Natural killer cell (primary cell): ENCODE measurements at places on chromosomes 7 and 10. TPM values are rescaled to one million over a fixed set of nuclear protein-coding genes. Genes with fewer than 3 reads are reported as not detected.

The PKD1L1 gene
- total RNA-seq, result 0.38 TPM

DNA sequence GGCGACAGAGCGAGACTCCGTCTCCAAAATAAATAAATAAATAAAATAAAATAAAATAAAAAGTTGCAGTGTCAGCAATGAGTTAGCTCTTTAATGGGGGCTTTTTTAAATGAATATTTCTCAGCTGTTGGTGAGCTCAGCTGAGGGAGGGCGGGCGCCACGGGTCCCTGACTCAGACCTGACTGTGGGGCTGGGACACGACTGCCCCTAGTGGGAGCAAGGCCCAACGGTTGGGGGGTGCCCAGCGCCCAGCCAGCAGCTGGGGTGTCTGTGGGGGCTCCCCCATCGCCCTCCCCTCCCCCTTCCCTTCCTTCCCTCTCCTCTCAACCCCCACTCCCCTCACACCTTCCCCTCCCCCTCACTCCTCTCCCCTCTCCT is 46.6 kb downstream of the PWWP2B start:
- H3K36me3 ChIP-seq, result no peaks in the 10 kb centered on the region
- DNase-seq, result peak; percentile 86
- H3K4me1 ChIP-seq, result peaks cover 54% of the 10 kb centered on the region
- no peaks in the 10 kb centered on the region for H3K27me3 ChIP-seq

DNA sequence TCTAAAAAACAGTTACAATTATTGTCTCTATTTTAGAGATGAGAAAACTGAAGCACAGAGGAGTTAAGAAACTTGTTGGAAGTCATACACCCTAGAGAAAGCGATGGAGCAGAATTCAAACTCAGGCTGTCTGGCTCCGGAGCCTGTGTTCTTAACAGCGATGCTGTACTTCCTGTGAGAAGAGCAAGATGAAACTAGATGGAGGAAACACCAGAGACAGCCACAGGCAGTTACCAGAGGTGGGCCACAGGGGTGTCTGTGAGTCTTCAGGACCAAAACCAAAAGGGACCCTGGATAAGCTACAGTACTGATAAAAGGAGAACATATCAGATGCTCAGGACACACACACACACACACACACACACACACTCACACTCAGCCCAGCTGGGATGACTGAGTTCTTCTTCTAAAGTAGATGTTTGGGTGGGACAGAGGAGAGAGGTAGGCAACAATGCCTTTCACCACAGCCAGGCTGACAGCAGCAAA is 289.2 kb downstream of the FZD1 start:
- no peak overlapping the region for H3K4me3 ChIP-seq
- no peaks in the 10 kb centered on the region for H3K36me3 ChIP-seq
- no peak for DNase-seq
- no peaks in the 10 kb centered on the region for H3K4me1 ChIP-seq

- H3K4me1 ChIP-seq, result no peaks in the 10 kb centered on the region
- H3K36me3 ChIP-seq, result no peaks in the 10 kb centered on the region
- no peak for DNase-seq
- no peaks in the 10 kb centered on the region for H3K27me3 ChIP-seq
- H3K27ac ChIP-seq, result no peak overlapping the region
These were observed 199.5 kb downstream of the GFRA1 start for GRCh38 chr10:116073510-116073909.

The GIMAP7 gene
- 67.6 TPM for total RNA-seq

- DNase-seq, result no peak
- H3K27me3 ChIP-seq, result peaks cover 7% of the 10 kb centered on the region
- no peak overlapping the region for H3K4me3 ChIP-seq
- no peak overlapping the region for H3K27ac ChIP-seq
These were observed 2.8 kb downstream of the SEC31B start for GRCh38 chr10:100516847-100517246.

DNA sequence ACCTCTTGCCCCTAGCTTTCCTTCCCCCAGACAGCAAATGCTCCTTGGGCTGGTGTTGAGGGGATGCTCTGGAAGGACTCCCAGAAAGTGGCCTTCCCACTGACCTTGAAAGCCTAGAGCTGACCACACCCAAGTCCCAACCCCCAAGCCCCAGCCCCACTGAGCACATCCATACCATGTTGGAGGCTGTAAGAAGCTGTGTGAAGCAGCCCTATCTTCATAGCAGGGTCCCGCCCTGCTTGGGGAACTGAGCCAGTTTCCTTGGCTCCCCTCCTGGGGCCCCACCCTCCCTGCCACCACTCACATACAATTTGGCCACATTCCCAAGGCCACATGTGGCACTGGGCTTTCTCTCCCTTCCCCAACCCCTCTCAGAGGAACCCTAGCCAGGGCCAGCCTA is 72.3 kb upstream of the CACUL1 start:
- no peaks in the 10 kb centered on the region for H3K36me3 ChIP-seq
- H3K4me3 ChIP-seq, result no peak overlapping the region
- no peak overlapping the region for H3K27ac ChIP-seq
- no peaks in the 10 kb centered on the region for H3K27me3 ChIP-seq

GRCh38 chr10:2933924-2934323 is 133.4 kb upstream of the PFKP start:
- no peak overlapping the region for H3K4me3 ChIP-seq
- H3K4me1 ChIP-seq, result no peaks in the 10 kb centered on the region
- DNase-seq, result no peak

GRCh38 chr7:148715027-148715426 is 16.3 kb downstream of the CUL1 start:
- DNase-seq, result no peak
- peaks cover 24% of the 10 kb centered on the region for H3K4me1 ChIP-seq
- no peak overlapping the region for H3K4me3 ChIP-seq
- no peaks in the 10 kb centered on the region for H3K36me3 ChIP-seq

The LRRC17 gene
- total RNA-seq, result not detected

DNA sequence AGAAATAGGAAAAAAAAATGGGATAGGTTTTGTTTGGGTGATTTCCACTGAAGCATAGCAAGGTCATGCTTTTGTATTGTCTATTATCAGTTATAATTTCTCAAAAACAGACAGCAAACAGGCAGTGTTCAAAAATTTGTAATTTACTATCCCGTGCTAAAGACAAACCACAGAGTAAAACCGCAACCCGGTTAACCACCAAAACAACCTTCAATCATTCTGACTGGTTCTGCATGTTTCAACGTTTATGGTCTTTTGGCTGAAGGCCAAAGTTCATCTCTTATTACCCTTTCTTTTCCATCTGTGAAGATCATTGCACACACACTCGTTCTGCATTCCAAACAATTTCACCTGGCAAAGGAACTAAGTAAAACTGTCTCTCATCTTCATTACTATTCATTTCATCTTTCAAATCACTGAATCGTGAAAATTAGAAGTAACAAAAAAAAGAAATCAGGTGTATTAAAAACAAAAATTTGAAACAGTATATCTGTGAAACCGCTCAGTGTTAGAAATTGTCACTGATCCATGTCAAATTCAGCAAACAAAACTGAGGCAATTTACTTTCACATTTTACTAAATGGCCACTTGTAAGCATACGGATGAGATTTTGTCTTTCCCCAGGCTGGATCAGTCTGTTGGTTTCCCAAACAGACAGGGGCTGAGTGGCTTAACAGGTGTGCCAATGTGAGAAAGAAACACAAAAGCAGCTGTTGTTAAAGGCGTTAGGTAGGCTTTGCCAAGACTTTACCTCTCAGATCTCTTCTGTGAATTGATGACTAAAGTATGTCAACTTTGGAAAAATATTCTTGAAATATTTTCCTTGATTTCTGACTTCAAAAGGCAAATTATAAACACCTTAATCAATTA is 539.6 kb downstream of the CNTNAP2 start:
- H3K4me3 ChIP-seq, result no peak overlapping the region
- no peak for DNase-seq
- H3K4me1 ChIP-seq, result no peaks in the 10 kb centered on the region
- no peaks in the 10 kb centered on the region for H3K36me3 ChIP-seq

GRCh38 chr10:26861205-26861998 is 644 bp upstream of the ABI1 start:
- H3K27me3 ChIP-seq, result no peaks in the 10 kb centered on the region
- peaks cover 21% of the 10 kb centered on the region for H3K4me1 ChIP-seq
- DNase-seq, result no peak
- H3K36me3 ChIP-seq, result no peaks in the 10 kb centered on the region
- no peak overlapping the region for H3K4me3 ChIP-seq

DNA sequence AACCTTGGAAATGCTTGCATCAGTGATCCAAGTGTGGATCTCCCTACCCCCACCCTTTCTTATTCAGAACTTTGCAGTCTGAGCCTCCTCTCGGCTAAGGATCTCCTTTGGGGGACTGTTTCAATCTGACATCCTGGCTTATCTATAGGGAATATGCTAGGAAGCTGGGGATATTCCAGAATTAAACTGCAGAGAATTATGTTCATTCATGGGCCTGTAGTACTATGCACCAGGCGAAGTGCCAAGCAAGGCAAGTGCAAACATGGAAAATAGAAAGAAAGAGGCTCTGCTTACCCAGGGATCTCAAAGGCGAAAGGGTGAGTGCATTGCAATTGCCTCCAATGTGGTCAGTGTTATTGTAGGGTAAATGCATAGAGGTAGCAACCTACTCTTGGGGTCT is 96.5 kb downstream of the CACNB2 start:
- no peaks in the 10 kb centered on the region for H3K27me3 ChIP-seq
- H3K4me1 ChIP-seq, result no peaks in the 10 kb centered on the region
- no peaks in the 10 kb centered on the region for H3K36me3 ChIP-seq
- H3K27ac ChIP-seq, result no peak overlapping the region
- no peak overlapping the region for H3K4me3 ChIP-seq

The WNT8B gene
- not detected for total RNA-seq

The FAM131B gene
- total RNA-seq, result 2.5 TPM

The CRTAC1 gene
- not detected for total RNA-seq

The BAZ1B gene
- 50.1 TPM for total RNA-seq

GRCh38 chr10:23439452-23439960 is 631 bp downstream of the OTUD1 start:
- DNase-seq, result peak; percentile 44
- peak overlapping the region; percentile 59 for H3K4me3 ChIP-seq
- no peaks in the 10 kb centered on the region for H3K36me3 ChIP-seq
- peak overlapping the region; percentile 68 for H3K27ac ChIP-seq

The PRDX3 gene
- total RNA-seq, result 15.3 TPM

GRCh38 chr10:106711313-106711906 is 453.1 kb downstream of the SORCS1 start:
- H3K36me3 ChIP-seq, result no peaks in the 10 kb centered on the region
- H3K4me1 ChIP-seq, result no peaks in the 10 kb centered on the region
- H3K27ac ChIP-seq, result no peak overlapping the region
- no peak overlapping the region for H3K4me3 ChIP-seq
- peak; percentile 12 for DNase-seq
- no peaks in the 10 kb centered on the region for H3K27me3 ChIP-seq

- no peaks in the 10 kb centered on the region for H3K4me1 ChIP-seq
- H3K27ac ChIP-seq, result no peak overlapping the region
- H3K27me3 ChIP-seq, result no peaks in the 10 kb centered on the region
- DNase-seq, result no peak
- no peak overlapping the region for H3K4me3 ChIP-seq
- no peaks in the 10 kb centered on the region for H3K36me3 ChIP-seq
These were observed 25.5 kb downstream of the ZNF713 start for GRCh38 chr7:55912748-55913158.

DNA sequence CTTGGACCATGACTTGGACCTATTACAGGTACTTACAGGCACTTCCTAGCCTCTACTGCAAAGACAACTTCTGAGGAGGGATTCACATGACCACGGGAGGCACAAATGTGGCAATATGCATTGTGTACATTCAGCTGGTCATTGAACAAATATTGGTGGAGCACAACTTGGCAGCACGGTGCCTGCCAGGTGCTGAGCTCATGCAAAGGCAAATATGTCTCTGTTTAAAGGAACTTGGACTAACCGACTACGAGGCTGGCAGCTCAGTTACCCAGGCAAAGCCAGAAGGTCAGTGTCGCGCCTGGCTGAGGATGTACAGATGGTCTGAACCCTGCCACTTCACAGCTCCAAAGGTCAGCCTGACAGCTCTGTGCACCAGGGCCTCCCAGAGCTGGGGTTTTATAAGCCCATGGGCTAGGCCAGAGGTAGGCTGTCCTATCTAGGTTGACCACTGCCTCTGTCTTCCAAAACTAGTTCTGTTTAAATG is 6.1 kb downstream of the DENND11 start:
- peaks cover 19% of the 10 kb centered on the region for H3K4me1 ChIP-seq
- no peaks in the 10 kb centered on the region for H3K27me3 ChIP-seq
- DNase-seq, result no peak
- H3K36me3 ChIP-seq, result peaks cover 2% of the 10 kb centered on the region

The PARD3 gene
- total RNA-seq, result 0.38 TPM

DNA sequence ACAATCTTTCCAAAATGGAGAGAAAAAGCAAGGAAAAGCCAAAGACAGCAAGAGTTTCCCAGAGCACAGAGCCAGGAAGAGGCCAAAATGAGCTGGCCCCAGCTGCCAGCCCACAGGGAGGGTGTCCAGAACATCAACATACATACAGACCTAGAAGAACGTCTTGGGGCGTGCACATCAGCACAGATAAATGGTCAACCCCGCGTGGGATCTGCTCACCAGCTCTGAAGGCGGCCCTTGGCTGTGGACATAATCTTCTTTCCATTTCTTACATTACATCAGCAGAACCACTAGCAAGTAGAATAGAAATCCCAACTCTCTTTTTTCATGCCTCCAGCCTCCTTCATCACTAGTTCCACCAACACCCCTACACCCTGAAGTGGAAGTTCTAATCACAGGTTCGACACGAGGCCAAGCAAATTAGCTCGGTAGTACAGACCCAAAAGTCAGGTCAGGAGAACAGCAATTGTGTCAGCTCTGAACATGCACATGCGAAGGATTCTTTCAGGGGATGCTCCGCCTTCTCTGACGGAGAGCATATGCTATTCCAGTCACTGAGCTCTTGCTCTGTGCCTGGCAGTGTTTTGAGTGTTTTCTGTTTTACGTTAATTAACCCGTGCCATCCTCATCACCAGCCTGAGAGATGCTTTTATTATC is 16.4 kb downstream of the SH3PXD2A start:
- DNase-seq, result no peak
- no peak overlapping the region for H3K4me3 ChIP-seq
- no peak overlapping the region for H3K27ac ChIP-seq
- no peaks in the 10 kb centered on the region for H3K36me3 ChIP-seq
- no peaks in the 10 kb centered on the region for H3K4me1 ChIP-seq
- H3K27me3 ChIP-seq, result no peaks in the 10 kb centered on the region

The AKR1D1 gene
- total RNA-seq, result not detected

- no peak overlapping the region for H3K4me3 ChIP-seq
- no peak for DNase-seq
- no peaks in the 10 kb centered on the region for H3K4me1 ChIP-seq
- H3K36me3 ChIP-seq, result no peaks in the 10 kb centered on the region
- H3K27ac ChIP-seq, result no peak overlapping the region
These were observed 58.7 kb upstream of the TFEC start for GRCh38 chr7:116089293-116089692.

DNA sequence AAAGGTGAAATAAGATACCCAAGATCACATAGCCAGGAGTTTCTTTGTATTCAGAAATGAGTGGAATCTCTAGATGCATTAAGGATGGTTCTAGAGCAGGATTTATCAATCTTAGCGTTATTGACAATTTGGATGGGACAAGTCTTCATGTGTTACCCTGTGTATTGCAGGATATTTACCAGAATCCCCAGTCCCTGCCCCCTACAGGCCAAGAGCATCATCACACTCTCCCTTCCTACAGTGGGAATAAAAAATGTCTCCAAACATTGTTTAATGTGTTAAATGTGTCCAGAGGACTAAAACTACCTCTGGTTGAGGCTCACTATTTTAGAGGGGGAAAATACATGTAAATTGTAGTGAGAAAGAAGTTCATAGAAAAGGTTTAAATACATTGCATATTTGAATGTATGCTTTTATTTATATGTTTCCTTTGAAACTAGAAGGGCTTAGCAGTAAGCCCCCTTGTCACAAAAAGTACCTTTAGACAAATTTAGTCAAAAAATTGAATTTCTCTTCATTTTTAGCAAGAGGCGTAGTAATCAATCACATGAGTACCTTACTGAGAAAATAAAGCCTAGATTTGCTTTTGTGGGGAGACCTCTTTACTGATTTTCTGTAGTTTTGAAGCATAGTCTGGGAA is 141.2 kb downstream of the MLLT10 start:
- H3K4me3 ChIP-seq, result no peak overlapping the region
- H3K36me3 ChIP-seq, result peaks cover 8% of the 10 kb centered on the region
- H3K4me1 ChIP-seq, result no peaks in the 10 kb centered on the region
- H3K27me3 ChIP-seq, result no peaks in the 10 kb centered on the region
- H3K27ac ChIP-seq, result no peak overlapping the region
